NCI-H1417 treated with DMSO at 0.1 percent for 48 hours (cell line): ENCODE measurements at places on chromosomes 6 and 20.
A peak's percentile ranks its signal among the peaks of the same experiment; 100 is the strongest.

DNA sequence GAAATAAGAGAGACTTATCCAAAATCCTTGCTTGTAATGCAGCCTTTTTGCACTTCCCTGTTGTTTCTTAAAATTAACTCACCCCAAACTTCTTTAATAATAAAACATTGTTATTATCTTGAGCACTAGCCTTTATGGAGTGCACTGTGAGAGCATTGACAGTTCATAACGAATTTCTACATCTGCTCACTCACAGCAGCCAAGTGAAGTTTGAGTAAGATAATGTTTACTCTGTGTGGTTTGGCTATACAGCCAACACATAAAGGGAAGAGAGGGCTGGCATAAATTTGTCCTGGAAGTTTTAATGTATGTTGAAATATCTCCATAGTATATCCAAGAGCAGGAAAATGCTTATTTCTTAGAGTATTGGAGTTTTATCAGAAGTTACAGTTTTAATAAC, 227.9 kb downstream of the FRK start:
- DNase-seq, result no peak

DNA sequence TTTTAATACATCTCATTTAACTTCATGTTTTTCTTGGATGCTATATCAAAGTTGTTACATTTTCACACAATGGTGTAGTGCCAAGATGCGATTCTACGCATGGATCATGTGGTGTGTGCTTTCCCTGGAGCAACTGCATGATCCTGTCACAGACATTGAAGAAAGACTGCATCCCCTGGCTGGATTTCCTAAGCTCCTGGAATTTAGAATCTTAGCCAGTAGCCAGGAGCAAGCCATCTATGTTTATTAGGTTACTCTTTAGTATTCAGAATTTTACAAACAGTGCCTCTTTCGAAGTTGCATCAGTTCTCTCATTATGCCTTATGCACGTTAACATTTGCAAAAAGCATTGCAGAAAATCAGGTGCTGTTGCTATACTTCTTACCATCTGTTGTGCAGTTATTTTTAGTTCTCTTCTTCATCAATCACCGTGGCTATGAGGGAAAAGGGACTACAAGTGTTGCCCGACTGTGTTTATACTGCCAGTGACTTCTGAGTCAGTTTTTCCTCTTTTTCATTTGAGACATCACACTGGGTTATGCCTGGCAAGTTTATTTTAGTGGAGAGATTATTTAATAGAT, 584.2 kb downstream of the BCKDHB start:
- DNase-seq, result no peak

DNA sequence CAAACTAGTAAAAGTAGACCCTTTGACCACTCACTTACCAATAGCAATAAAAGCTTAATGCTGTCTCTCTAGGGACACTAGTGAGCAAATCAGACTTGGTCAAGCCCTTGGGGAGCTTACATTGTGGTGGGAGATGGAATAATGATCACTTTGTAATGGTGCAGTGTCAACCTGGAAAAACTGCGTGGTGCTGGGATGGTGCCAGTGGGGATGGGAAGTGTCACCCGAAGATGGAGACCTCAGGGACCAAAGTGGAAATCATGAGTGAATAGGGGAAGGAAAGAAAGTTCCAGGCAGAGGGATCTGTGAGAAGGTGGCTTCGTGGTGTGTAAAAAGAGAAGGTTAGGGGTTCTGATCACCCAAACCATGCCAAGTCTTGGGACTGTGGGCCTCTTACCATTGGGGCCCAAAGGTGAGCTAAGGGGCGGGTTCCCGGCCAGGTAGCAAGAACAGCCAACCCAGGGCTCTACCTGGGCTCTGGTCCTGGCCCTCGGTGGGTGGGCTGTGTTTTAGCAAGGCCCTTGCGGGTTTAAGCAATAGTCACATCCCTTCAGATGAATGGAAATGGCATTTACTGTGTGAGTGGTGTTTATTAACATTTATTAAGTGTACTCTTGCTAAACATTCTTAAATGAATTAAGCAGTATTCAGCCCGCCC, 15.5 kb downstream of the DYNLRB1 start:
- no peak for DNase-seq

DNA sequence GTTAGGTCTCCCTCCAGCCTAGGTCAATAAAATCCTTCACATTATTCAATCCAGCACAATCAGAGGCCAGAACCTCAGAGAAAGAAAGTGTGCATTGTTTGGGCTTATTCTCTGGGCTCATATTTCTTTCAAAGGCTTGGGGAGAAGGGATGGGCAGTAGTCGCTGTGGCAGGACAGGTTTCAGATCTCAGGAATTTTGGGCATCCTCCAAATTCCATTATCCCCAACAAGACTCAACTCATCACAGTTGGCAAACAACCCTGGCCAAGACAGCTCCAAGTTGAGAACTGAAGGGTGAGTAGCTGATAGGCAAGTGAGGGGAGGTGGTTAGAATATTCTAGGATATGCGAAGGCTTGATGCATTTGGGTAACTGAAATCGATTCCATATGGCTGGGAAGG, 27.2 kb upstream of the CHD6 start:
- DNase-seq, result no peak

- DNase-seq, result peak; percentile 15
These were observed 17.7 kb upstream of the CDH4 start for GRCh38 chr20:61234224-61234890.

- DNase-seq, result no peak
These were observed 62.4 kb upstream of the TMEM200A start for GRCh38 chr6:130303431-130303830.

DNA sequence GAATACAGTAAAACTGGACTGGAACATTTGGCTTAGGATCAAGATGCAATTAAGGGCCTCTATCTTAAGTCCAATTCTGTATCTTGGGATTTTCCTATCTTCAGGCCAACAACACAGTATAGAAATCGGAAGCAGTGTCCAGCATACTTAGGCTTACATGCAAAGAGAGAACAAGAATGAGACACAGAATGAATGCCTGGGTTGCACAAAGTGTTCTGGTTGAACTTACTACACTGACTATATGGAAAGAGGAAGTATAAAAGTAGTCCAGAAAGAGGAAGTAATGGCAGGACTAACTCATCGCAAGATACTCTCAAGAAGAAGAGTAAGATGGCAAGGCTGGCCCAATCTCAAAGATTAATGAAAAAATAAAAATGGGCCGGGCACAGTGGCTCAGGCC, 87.6 kb downstream of the BTBD9 start:
- no peak for DNase-seq

GRCh38 chr6:153435787-153436186, 304.7 kb upstream of the RGS17 start:
- DNase-seq, result no peak

GRCh38 chr6:169344750-169345065, 91.1 kb upstream of the THBS2 start:
- no peak for DNase-seq

- no peak for DNase-seq
These were observed 312.4 kb downstream of the GRIK2 start for GRCh38 chr6:101705866-101706265.
